MG63 (cell line): ENCODE measurements at places on chromosomes 11 and 22. TPM values are rescaled to one million over a fixed set of nuclear protein-coding genes. Genes with fewer than 3 reads are reported as not detected.
A peak's percentile ranks its signal among the peaks of the same experiment; 100 is the strongest.

GRCh38 chr11:973237-973636 lies 47.6 kb downstream of the AP2A2 start:
- no peak for DNase-seq

GRCh38 chr11:119347242-119347641 lies 737 bp upstream of the MFRP start:
- DNase-seq = no peak

GRCh38 chr22:17867160-17867785 lies 93.0 kb upstream of the BID start:
- no peak for DNase-seq

DNA sequence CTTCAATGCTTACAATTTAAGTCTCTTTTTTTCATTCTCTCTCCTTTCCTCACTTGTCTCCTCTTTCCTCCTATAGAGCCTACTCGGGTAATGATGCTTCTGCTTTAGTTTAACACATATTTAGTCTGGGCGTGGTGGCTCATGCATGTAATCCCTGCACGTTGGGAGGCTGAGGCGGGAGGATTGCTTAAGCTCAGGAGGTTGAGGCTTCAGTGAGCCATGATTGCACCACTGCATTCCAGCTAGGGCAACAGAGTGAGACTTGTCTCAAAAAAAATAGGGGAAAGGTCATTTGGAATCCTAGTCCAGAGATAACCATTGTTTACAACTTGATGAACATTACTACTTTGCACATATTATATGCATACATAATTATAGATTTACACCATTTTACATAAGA lies 1.4 kb upstream of the CCT8L2 start:
- peak; percentile 16 for DNase-seq

The HORMAD2 gene
- total RNA-seq = not detected in 2 replicates

GRCh38 chr11:91265946-91266345 lies 958.7 kb upstream of the FAT3 start:
- no peak for DNase-seq

GRCh38 chr22:29946220-29946619 lies 63.2 kb downstream of the MTMR3 start:
- DNase-seq = no peak

DNA sequence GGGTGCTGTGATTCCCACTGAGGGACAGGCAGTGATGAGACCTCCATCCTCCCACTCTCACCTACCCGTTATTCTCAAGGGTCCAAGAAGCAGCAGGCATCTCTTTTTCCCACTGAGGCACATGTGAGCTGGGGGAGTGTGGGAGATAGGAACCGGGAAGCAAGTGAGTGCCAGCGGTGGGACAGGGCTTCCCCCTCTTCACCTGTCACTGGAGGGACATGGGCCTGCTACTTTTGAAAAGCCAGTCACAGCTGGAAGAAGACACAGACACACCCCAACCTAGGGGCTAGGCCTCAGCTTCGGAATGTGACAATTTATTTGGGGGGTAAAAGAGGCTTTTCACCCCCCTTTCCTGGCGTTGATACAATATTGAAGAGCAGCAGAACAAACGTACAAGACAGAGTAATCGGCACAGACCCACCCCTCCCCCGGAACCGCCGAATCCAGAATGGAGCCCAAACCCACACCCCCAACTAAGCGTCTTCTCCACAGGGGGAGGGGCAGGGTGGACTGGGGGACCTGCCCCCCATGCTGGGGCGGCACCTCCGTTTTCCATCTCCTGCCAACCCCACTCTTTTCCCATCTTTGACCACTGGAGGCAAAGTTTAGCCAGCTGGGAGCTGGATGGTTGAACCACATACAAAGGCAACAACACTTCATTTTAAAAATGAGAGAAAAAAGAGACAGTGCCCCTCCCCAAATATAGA lies 10.7 kb downstream of the CBX6 start:
- DNase-seq = no peak

The APBB1 gene
- total RNA-seq = 7.2 and 21.1 TPM in 2 replicates

The CBLIF gene
- total RNA-seq = not detected in 2 replicates

DNA sequence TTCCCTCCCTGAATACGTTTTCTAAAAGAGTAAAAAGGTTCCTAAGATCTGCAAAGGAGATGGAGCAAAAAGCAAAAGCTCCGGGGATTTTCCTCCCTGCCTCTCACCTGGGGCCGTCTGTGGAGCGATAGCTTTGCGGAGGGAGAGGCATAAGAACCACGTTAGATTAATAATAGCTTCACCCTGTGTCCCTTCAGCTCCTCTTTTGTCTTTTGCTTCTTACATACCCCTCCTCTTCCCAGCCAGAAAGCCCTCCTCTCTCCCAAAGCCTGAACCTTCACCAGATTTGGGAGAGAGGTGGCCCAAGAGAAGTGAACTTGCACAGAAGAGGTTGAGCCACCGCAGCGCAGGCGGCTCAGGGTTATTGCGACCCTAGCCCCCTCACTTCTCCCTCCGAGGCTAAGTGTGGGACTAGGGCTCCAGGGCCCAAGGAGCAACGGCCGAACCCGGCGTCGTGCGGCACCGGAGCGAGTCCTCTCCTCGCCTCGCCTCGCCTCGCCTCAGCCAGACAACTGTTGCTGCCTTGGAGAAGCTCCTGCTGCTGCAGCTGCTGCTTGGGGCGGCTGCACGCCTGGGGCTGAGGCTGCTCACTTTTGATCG lies 97.6 kb upstream of the HSD17B12 start:
- DNase-seq = no peak

DNA sequence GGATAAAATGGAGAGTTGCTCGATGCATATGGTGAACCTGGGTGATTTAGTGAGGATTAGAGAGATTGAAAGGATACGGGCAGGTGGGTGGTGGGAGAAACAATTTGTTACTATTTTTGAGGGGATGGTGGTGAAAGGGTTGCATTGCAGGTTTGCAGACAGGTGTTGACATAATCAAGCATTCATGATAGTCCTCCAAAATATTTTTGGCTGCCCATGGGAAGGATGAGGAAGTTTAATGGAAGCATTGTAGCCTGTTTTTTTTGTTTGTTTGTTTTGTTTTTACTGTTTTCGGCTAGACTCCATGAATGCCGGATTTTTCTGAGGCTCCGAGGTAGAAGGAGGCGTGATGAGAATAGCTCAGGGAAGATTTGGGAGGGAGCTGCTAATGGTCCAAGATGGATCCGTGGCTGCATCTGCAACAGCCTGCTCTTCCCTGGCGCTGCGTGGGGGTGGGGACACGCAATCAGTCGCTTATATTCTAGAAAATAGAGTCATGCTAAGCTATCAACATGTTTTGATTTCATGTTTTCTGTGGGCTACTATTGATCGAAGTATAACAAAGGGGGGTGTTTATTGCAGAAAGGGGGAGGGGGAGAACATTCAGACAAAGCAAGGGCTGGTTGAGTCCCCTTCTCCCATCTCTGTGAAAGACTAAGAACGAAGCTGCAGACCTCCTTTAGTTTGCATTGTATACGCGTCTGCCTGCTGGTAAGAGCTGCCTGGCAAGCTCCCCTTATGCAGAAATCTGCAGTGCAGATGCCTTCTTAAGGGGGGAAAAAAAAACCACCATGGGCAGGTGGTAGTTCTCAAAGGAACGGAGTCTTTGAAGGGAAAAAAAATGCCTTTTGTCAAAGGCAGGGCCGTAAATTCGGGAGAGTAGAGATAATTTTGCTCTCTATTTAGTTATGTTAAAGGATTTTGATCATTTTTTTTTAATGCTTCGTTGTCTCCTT lies 1.0 kb downstream of the RTN3 start:
- DNase-seq = peak; percentile 21

The BDNF gene
- 20.6 and 21.2 TPM in 2 replicates for total RNA-seq

GRCh38 chr22:24398409-24398808 lies 29.0 kb upstream of the ADORA2A start:
- no peak for DNase-seq

GRCh38 chr11:30861531-30861930 lies 275.4 kb upstream of the MPPED2 start:
- no peak for DNase-seq

The TMEM86A gene
- total RNA-seq = 0.05 and 0.40 TPM in 2 replicates

DNA sequence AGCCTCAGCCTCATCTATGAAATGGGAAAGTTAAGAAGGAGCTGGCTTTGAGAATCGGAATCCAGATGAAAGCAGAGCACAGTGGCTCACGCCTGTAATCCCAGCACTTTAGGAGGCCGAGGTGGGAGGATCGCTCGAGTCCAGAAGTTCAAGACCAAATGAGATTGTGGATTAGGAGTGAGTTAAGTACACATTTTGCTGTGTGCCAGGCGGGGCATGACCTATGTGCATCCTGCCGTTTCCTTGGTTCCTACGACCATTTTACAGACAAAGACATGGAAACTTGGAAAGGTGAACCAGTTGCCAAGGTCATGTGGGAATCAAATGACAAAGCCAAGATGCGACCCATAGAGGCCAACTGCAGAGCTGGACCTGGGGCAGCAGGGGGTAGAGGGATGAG lies 4.2 kb downstream of the PLA2G3 start:
- DNase-seq = no peak

The HEPACAM gene
- not detected in 2 replicates for total RNA-seq

DNA sequence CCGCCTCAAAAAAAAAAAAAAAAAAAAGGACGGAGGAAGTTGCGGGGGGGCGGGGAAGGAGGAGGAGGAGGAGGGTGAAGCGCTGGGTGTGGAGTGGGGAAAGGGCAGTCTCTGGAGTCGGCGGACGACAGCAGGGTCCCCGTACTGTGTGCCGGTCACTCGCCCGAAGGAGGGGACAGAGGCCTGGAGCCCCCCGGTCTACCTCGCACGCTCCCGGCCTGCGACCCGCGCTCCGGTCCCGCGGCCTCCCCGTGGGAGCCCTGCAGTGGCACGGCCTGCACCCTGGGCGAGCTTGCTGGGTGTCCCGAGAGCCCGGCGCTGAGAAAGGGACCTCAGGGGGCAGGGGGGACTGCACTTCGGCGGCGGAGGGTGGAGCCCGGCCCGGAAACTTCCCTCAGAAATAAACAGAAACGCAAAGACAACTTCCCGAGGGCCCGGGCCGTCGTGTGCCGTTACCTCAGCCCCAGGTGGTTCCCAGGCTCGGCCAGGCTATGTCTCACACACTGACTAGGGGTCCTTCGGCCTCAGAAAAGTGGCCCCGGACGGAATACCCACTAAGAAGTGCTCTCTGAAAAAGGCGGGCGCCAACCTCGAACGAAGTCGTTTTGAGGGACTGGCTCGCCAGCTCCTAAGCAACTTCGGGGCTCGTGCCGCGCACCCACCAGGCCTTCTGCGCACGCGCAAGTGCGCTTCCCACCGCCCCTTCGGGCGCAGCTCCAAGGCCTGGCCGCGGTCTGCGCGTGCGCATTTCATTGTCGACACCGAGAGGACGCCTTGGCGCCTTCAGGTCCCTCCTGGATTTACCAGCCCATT lies at the start of gene MAJIN:
MAJIN (minus strand) TSS at position 688 of the 813 bp plus-strand sequence. CDS start 12,703 bp downstream, outside the sequence.
- no peak for DNase-seq

The CHRM1 gene
- total RNA-seq = 0.22 and 1.3 TPM in 2 replicates

The NTM gene
- total RNA-seq = 2.0 and 4.0 TPM in 2 replicates

DNA sequence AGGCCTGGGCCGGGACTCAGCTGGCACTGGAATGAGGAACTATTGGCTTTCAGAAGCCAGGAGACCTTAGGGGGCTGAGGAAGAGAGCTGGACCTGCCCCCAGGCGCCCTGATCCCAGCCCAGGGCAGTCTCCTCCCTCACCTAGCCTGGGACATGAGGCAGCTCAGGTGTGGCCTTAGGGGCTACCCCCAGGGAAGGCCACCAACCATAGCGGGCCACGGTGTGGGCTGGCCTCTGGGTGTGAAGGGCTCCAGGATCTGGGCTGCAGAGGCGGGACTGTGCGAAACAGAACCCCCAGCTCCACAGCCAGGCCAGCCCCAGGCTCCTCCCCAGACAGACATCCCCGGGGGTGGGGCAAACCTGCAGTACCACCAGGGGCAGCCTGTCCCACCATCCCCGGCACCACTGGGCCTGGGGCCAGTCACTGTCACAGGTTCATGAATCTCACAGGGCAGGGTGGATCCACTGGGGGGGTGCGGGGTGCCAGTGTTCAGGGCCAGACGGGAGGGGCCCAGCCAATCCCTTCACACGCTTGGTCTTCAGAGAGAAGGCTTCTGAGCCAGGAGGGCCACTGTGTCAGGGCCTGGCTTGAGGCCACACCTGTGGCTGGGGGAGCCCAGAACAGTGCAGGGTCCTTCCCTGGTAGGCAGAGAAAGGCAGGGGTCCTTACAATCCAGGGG lies 3.5 kb downstream of the PLXNB2 start:
- DNase-seq = peak; percentile 78

GRCh38 chr11:70437111-70437784 lies 38.9 kb downstream of the CTTN start:
- no peak for DNase-seq

The IL17REL gene
- total RNA-seq = not detected in 2 replicates

GRCh38 chr22:36374603-36375024 lies 13.2 kb downstream of the MYH9 start:
- DNase-seq = peak; percentile 68

DNA sequence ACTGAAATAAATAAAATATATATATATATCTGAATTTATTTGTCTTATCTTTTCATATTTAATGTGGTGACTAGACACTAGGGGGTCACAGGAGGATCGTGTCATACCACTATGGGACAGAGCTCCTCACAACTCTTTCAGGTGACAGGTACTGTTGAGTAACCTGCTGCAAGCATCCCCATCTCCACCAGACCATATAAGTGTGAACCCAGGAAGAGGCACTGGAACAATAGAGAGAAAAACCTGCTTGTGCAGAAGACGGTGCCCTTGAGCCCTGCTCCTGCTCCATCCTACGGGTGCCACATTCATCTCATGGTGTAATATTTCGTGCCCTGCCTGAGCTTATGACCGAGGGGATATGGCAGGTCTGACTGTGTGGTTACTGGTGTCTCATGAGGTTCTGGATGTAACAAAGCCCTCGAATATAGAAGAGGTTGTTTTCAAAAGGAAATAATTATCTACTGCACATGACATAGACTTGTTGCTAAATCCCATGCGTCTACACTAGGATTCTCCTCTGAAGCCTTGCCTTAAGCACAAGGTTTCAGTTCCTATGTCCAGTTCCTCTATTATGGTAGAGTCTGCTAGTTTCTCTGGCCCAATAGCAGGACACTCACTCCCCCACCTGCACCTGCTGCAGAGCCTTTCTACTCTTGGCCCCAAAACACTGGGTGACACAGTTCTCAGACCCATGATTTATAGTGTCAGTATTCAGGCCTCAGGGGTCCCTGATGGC lies 70.4 kb downstream of the GGTLC2 start:
- DNase-seq = no peak

GRCh38 chr11:59601788-59602187 lies 13.8 kb downstream of the OSBP start:
- DNase-seq = no peak

GRCh38 chr11:79076526-79077115 lies 364.2 kb downstream of the TENM4 start:
- peak; percentile 39 for DNase-seq
